ENCODE measurements at places on chromosomes 11 and 22.

DNA sequence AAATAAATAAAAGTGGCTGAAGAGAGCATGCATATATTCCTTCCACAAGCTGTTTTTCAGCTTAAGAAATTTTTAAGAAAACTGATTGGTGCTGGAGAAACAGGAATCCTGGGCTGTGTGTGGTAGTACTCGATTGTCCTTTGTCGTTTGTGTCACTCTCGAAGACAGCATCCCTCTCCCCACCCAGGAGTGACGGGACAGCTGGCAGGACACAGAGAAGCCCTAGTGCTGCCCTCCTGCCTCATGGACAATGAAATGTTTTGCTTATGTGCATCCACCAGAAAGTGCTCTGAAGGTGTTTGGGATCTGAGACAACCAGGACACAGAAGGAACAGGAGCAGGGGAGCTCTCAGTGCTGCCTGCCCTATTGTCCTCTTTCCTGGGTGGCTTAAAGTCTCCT is 12.8 kb downstream of the PLAAT4 start:
- DNase-seq: no peak

- no peak for DNase-seq
These were observed 153.6 kb upstream of the SORL1-AS1 start for GRCh38 chr11:121606354-121606753.

- DNase-seq: no peak
These were observed 32.9 kb upstream of the TRIM29 start for GRCh38 chr11:120170741-120171261.

- no peak for DNase-seq
These were observed 64.6 kb downstream of the CTTN start for GRCh38 chr11:70462818-70463477.

DNA sequence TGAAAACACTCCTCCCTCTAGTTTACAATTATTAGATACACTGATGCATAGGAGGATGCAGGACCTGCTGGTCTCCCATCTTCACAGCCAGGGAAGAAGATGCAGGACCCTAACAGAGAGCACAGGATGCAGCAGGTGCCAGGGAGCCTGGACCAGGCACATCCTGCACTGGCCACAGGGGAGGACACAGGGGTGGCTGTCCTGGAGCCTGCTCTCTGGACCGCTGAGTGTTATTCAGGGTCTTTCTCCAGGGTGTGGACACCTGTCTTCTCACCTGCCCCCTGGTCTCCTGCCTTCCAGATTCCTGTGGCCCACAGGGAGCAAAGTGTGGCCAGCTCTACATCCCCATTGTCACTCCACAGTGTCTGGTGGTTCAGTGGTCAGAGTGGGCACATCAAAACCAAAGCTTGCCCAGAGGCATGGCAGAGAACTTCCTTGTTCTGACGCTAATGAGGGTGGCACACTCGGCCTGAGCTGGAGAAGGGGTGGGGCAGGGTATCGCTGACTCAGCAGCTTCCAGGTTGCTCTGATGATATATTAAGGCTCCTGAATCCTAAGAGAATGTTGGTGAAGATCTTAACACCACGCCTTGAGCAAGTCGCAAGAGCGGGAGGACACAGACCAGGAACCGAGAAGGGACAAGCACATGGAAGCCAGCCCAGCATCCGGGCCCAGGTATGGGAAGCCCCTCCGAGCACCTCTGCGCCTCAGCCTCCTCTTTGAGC is at the start of gene APOBEC3A:
Gene APOBEC3A, plus strand, starts transcription at position 564 of the 725 bp plus-strand sequence. Its CDS starts 83 bp downstream, at position 647.
- no peak for DNase-seq

- no peak for DNase-seq
These were observed 98.1 kb downstream of the GAB2 start for GRCh38 chr11:78319453-78319955.

DNA sequence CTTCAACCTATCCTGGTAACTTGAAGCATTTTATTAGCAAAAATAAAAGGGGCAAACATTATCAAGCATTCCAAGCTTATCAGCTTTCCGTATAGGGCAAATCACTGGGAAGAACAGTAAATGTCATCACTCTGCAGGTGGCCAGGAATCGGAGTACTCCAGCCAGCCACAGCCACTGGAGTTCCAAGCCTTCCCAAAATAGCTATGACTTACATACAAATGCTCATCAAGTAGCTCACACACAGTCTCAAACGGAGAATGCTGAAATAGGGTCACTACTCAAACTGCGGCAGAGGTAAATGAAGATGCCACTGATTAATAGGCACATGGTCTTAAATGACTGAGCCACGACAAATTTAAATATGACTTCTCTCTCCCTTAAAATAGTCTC is 2.1 kb downstream of the USP28 start:
- DNase-seq: peak; percentile 37

DNA sequence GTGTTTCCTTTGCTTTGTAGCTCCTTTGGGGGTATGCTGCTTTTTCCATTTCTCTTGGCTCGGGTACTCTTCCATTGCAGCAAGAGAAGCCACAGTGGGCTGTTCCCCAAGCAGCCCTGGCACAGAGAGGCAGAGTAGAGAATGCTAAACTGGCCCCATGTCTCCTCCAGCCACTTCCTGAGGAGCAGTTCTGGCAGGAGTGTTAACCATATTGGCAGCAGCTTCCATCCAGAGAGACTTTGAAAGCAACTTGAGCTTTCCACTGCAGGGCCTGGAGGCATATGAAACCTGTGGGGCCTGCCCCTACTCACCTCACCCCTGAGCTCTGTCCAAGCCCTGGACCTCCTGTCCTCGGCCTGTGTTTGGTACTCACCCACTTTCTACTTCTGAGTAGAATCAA is 61.8 kb downstream of the ALX4 start:
- DNase-seq: no peak

DNA sequence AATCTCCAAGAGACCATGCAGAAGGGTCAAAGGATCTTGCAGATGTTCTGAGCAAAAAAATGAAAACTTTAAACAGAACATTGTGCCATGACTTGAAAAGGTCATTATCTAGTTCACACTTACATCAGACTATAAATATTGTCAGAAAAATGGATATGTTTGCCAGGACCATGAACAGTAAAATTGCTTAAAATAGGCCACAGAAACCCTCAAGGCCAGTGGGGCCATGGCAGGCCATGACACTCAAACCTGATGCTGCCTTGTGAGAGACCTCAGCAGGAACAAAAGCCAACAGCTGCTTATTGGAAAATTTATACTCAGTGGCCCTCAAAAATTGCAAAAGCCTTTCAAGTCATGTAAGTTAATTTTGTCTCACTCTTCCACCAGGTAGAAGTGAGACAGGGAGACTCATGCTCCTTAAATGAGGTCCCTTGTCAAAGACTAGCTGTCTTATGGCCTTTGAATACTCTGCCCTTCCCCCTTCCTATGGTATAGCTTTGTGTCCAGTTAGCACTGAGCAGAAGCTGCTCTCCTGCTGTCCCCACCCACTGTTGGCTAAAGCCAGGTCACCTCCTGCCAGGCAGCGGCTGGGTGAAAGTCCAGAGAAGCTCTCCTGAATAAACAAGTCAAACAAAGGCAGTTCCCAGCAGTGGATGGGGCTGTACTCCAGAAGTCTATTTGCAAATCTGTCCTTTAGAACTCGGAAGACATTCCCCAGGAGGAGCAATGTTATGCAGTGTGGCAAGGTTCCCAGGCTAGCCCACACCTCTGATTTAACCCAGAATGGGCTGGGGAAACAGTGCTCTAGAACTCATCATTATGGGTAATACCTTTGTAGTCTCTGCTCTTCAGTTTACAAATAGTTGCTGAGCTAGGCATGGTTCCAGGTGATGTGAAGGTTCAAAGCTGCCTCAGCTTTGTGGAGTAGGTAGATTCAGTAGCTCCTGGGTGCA is 21.4 kb downstream of the ADM start:
- DNase-seq: no peak

DNA sequence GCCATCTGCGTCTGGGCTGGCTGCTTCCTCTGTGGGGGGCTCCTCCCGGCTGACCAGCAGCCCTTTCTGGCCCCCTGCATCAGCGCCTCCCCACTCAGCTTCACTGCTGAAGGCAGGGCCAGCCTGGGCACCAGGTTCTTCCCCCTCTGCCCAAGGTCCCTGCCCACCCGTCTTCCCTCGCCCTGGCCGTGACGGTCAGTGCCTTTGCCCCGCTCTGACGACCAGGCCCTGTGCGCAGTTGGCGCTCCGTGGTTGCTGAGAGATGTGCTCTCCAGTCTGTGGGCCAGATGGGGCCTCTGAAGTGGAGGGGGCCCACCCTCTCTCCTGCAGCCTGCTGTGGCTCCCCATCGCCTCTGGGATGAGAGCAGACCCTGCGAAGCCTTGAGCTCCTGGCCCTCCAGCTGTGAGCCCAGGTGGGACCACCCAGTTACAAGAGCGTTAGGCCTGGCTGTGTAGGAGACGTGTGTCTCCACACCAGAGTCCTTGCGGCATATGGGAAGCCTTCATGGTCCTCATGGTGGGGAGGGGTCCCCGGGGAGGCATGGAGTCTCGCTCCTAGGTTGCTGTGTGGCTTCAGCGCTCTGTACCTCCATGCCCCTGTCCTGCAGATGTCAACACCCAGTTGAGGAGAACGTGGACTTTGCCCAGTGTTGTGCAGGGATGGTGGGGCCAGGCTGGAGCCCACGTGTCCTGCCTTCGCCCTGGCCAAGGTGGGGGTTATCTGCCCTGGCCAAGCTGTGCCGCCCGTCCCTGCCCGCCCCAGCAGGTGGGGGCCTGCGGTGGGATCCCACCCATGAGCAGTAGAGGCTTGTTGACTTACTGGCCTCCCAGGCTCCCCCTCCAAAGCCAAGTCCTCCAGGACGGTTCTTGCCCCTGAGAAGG is 14.2 kb downstream of the LRP5 start:
- no peak for DNase-seq

- peak; percentile 56 for DNase-seq
These were observed 69.6 kb upstream of the PITPNB start for GRCh38 chr22:27988704-27989103.

- DNase-seq: no peak
These were observed 109.2 kb downstream of the AASDHPPT start for GRCh38 chr11:106186630-106187029.
